ENCODE measurements at places on chromosomes 1 and 21.
A peak's percentile ranks its signal among the peaks of the same experiment; 100 is the strongest.

- no peak for DNase-seq
Observed at GRCh38 chr1:81780705-81781454, 19.9 kb upstream of the ADGRL2 start.

DNA sequence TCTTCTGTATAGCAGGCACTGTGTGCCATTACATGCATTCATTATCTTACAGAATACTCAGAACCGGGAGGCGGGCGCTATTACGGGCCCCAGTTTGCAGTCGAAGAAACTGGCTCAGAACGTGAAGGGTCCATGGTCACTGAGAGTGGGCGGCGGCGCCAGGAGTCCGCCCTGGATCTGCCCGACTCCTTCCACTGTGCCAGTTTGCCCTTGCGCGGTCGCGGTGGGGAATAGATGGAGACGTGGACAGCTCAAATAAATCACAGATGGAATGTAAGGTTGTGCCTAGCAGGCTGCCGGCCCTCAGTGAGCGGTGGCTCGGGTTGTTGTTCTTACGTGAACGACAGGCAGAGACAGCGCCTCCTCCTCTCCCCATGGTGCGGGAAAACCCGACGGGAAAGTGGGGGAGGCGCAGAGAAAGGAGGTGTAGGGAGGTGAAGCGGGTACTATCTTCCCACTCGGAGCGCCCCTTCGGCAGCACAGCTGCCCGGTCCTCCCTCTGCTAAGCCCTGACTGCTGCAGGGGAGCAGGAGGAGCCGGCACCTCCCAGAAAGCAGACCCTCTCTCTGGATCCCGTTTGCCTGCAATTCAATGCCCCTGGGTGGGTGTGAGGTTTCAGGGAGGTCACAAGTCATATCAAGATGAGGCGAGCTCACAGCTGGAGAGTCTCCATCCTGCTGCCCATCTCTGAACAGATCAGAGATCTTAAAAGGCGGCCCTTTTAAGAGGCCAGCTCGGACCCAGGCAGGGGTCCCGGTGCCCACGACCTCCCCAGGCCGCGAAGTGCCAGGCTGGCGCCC lies 1.1 kb downstream of the COL9A2 start:
- no peak for DNase-seq

DNA sequence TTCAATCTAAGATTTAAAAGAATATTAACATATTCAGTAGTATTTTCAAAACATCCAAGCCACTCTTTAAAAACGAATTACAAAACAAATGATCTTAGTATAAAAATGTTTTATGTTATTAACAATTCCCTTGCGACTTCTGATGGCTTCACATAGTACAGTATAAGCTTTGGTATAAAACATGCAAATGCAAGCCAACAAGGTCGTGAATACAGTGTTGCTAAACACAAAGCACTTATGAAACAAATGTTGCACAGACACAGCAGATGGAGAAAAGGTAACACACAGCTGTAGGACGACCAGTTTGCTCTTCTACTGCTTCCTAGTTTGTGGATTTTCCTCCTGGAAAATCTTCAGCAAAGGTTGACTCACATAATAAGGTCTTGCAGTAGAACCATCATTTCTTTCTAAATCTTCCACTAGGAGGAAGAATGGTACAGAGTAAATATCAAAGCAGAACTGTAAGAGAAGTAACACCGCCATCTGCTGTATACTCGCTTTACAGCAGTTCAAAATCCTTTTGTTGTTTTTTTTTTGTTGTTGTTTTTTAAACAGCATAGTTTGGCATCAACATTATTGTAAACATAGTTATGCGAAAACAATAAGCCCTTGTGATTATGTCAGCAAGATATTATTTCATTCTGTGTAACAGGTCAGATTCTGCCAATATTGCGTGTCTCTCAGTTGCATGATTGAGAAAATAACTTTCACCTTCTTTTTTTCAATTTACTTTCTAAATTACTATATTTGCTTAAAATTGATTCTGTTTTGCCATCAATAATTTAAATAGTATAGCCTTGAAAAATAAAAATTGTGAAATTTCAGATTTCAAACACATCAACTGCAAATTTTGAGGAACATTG lies 69.5 kb downstream of the LHX8 start:
- peak; percentile 15 for DNase-seq

DNA sequence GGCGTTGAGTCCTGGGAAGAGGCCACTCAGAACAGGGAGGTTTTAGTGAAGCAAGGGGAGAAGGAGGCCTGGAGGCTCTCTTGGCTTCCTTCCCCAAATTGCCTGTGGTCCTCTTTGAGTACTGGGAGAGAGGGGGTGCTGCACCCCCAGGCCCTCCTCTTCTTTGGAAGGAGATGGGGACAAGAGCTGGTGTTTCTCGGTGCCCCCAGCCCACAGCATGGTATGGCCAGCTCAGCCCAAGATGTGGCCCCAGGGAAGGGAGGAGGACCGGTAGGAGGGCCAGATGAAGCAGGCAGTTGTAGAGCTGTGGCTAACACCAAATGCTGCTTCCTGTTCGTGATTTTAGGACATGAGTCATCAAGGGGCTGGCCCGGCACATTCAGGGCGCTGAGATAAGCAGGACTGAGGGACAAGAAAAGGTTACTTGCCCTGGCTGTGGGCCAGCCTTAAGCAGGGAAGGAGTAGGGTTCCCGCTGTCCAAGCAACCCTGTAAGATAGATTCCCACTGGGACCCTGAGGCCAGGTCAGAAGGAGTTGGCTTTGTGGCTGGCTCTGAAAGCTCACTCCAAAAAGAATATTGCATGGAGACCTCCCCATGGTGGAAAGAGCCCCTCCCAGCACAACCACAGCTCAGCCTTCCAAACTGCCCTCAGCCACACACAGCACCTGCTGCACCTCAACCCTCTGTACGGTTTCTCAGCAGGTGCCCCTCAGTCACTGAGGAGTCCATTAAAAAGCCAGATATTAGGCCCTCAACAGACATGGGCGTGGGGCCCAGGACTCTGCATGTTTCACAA lies 4.9 kb upstream of the TNFRSF1B start:
- peak; percentile 70 for DNase-seq

DNA sequence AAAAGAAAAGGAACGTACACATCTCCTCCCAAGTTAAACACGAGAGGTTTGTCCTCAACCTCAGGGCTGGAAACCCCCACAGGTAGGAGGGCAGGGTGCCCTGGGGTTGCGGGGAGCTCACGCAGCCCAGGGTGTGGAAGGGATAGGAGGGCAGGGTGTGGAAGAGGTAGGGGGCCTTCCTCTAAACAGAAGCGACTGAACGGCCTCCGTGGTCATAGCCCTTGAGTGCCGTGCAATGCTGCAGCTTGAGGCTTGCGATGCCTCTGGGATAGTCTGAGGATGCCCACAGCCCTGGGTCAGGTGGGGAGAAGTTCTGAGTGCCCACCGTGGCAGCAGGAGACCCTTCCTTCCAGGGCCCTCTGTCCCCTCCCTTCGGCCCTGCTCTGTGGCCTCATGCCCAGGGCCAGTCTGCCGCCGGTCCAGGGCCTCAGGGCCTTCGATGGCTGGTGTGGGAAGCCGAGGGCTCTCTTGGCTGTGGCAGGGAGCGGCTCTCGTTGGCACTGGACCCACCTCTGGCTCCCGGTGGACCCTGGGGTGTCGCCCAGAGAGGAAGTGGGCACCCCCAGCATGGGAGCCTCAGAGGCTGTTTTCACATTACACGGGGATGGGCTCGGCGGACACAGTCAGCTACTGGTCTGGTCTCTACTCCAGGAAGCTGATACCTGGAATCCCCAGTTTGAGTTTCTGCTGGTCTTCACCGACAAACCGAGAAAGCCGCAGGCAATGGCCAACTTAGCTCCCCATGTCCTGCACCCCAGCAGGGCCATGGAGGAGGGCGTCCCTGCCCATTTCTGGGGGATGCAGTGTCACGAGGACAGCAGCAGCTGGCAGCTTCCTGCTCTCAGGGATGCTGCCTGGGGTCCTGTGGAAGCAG lies 6.4 kb upstream of the CDK11B start:
- no peak for DNase-seq

GRCh38 chr1:212412374-212412773 lies 2.3 kb downstream of the PACC1 start:
- DNase-seq = no peak

DNA sequence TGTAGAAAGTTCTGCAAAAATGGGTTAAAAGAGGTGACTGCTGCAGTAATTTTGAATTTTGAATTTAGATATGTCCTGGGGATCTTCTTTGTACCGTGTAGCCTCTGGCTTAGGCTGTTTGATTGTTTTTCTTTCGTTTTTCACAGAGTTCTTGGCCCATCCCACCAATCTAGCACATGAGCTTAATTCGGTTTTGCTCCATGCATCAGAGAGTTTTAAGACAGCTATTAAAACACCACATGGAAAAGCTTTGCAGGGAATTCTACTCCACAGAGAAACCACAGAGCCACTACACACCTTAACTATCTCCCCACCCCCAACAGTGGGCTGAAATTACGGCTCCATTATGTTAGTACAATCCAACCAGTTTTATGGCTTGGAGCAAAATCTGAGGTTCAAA lies 25.5 kb downstream of the SPAG17 start:
- DNase-seq = no peak

DNA sequence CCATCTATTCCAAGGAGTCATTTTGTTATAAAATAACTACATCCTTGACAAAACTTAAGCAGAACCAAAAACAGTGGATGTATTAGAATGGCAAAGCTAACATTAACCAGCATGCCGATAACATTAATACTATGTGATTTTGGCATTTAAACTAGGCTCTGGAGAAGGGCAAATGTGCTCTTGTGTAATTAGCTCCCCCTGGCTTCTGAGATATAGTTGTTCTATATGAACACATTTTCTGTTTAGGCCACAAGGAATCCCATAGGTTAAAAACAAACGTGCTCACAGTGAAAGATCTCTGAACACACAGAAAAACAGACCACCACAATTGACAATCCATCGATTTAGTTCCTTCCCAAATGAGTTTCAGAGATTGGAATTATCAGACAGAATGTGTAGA lies 57.4 kb upstream of the TARS2 start:
- no peak for DNase-seq

- no peak for DNase-seq
Observed at GRCh38 chr1:1775327-1776226, 2.7 kb downstream of the NADK start.

GRCh38 chr1:161989108-161989507 lies 34.6 kb downstream of the OLFML2B start:
- DNase-seq = no peak

DNA sequence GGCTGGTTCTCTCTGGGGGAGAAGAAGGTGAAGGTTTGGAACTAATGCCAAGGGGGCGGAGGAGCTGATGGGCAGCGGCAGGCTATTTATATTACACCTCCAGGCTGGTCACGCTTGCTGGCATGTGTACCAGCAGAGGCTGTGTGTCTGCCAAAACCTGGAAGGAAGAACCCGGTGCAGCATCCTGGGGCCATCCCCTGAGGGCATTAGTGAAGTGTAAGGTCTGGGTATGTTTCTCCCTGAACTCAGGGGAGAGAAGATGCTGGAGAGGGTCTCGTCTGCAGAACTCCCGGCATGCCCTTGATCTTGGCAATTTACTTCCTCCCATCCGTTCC lies 5.3 kb downstream of the DISP3 start:
- no peak for DNase-seq
